Stimulated activated CD8-positive, alpha-beta memory T cell treated with anti-CD3 and anti-CD28 coated beads, Interleukin-12 subunit alpha, Interleukin-12 subunit beta, amount 100 ng/mL, for 4 hours (primary cell): ENCODE measurements at places on chromosomes 1 and 21.

GRCh38 chr1:56199956-56200355 lies 379.4 kb downstream of the PLPP3 start:
- DNase-seq, result no peak

- no peak for DNase-seq
Measured at GRCh38 chr1:15730936-15731335, 5.1 kb upstream of the SLC25A34 start.

GRCh38 chr1:114032271-114033215 lies 53.3 kb downstream of the OLFML3 start:
- no peak for DNase-seq

DNA sequence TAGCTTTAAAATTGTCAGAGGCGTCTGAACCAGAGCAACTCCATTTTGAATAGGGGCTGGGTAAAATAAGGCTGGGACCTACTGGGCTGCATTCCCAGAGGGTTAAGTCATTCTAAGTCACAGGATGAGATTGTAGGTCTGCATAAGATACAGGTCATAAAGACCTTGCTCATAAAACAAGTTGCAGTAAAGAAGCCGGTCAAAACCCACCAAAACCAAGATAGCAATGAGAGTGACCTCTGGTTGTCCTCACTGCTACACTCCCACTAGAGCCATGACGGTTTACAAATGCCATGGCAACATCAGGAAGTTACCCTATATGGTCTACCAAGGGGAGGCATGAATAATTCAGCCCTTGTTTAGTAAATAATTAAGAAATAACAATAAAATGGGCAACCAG lies 143.6 kb downstream of the GABPA start:
- no peak for DNase-seq

DNA sequence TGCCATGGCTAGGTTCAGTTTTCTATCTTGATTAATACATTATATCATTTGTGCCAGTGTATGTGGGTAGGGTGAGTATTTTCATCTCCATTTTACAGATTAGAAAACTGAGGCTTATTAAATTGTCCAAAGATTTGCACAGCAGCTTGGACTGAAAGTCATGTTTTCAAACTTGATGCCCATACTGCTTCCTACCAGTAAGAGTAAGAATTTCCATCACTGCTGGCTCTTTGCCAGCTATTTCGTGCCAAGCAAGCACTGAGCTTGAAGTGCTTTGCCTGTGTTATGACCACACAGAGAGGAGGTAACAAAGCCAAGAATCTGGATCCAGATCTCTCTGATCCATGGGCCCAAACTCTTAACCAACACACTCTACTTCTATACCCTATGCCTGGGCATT lies 295.0 kb downstream of the VAV3 start:
- no peak for DNase-seq

DNA sequence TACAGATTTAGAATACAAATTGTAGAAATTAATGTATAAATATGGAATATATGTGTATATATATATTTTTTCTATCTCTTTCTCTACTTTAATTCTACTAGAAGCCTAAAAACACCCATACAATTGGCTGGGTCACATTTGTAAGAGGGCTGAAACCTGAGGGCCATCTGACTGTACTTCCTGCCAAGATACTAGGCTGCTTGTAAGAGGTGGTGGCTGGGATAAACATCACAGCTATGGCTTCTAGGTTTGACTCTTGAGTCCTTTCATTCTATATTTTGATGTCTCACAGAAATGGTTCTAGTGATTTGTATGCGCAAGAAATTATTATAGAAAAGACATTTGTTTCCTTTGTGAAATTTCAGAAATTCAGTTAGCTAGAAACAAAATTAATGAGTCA lies 1155.2 kb upstream of the B3GALT2 start:
- DNase-seq, result no peak

- DNase-seq, result no peak
Measured at GRCh38 chr1:15735304-15736037, 587 bp upstream of the SLC25A34 start.

GRCh38 chr1:41399145-41399795 lies 38.0 kb downstream of the FOXO6 start:
- no peak for DNase-seq

DNA sequence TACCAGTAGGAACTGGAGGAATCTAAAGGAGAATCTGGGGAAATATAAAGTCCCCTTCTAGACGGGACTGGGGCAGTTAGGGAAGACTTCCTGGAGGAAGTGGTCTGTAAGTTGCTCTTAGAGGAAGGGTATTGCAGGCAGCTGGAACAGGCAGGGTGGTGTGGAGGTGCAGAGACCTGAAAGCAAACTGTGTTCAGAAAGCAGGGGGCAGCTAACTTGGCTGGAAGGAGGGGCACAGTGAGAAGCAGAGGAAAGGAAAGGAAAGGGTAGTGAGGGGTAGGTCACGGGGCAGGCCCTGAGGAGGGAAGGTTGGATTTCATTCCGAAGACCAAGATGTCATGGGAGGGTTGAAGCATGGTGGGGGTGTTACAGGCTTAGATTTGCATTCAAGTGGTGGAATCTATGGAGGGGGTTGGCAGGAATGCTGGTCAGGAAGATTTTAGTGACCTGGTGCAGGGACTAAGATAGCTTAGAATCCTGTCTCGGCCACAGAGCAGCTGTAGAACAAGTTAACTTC lies 240.7 kb downstream of the FOXD2 start:
- DNase-seq, result no peak

DNA sequence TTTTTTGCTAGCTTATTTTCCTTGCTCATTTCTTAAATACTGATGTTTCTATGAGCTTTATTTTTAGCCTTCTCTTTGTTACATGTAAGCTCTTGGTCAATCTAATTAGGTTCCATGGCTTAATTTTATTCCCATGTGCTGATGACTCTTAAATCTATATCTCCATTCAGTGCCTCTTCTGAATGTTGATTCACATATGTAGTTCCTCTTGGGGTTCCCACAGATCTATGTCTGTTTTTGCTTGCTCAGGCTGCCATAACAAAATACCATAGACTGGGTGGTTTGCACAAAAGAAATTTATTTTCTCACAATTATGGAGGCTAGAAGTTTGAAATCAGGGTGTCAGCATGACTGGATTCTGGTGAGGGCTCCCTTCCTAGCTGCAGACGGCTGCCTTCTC lies 58.3 kb upstream of the PLA2G4A start:
- DNase-seq, result no peak

DNA sequence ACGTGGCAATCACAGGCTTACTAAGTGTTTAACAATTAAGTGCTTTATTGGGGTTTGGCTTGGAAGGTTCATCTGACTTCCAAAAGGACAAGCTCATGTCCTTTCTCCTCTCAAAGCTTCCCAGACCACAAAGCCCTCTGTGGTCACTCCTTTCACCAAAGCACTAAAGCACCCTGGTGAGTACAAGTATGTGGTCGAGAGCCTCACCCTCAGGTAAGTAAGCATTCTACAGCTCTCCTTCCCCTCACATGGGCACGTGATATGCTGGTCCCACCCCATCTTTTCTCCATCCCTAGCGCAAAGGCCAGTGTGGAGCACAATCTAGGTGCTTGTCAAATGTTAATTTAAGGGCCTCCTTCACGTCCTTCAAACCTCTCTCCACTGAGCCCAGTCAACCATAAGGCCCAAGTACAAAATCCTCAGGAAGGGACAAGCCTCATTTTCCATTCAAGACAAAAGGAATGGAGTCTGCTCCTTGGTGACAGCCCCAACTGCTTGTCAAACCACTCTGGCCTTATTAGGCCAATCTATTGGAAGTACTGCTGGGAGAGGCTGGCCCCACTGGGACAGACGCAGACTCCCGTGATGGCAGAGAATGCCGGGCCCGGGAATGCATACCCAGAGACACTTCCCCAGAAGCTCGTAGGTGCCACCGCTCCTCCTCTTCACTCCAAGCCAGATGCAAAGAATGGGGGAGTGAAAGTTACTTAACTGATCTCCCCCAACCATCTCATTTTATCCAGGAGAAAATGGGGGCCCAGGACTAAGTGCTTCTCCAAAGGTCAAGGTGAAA lies 7.8 kb downstream of the STMN1 start:
- DNase-seq, result no peak

DNA sequence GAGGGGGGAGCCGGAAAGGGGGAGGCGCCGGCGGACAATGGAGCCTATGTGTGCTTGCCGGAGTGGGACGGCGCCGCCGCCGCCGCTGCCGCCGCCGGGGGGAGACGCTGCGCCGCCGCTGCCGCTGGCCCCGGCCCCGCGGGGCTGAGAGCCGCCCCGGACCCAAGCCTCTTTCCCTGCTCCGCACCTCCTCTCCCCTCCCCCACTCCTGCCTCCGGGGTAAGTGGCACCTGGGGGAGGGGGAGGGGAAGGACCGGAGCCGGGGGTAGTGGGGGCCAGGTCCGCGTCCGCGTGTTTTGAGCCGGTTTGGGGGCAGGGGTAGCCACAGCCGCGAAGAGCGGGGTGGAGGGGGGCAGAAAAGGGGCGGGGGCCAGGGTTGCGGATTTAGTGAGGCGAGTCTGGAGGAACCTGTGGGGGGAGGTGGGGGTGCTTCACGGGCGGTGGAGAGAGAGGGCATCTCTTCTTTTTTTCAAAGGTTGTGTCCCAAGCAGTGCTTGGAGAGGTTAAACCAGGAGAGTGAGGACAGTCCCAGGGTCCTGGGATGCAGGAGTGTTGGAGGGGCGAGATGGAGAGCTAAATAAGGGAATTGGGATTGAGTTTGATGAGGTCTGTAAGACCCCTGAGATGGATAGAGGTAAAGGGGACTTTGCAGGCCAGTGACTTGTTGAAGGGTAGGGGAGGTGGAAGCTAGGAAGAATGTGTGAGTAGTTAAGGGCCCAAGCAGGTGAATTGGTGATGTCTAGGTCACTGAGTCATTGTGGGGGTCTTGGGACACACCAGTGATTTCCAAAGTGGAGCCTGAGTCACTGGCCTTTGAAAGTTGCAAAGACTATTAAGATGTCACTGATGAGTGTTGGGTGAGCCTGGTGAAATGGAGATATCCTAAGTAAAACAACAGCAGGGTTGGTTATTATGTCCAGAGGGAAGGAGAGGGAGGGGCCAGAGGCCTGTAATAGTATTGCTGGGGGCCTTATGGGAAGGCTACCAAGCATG lies 59.1 kb downstream of the BCL9 start:
- DNase-seq, result no peak

DNA sequence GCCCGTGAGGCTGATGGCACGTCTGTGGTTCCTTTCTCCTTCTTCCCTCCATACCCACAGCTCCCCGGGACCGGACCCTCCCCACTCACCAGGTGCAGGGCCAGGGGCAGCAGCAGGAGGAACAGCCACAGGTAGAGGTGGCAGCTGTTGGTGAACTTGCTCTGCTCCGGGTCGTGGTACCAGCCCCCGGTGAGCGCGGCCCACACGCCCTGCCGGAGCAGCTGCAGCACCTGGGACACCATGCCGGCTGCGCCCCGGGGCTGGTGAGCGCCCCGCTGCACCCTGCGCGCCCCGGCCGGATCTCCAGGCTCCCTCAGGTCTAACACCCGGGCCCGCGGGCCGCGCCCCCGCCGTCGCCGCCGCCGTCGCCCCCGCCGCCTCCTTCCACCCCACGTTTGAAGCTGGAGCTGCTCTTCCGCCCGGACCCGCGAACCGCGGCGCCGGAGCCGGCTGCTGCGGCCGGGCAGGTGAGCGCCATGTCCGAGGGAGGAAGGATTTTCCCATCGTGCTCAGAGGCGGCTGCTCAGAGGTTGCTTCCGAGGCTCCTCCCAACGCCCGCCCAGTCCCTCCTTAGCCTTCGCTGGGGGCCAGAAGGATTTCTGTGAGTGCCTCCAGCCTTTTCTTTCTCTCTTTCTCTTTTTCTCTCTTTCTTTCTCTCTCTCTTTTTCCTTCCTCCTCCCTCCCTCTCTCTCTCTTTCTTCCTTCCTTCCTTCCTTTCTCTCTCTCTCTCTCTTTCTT lies at the start of gene PCNX2:
Gene PCNX2 (minus strand): TSS at position 489 of the 738 bp plus-strand sequence. CDS start 247 bp downstream, at position 242.
- DNase-seq, result peak; percentile 55

- DNase-seq, result no peak
Measured at GRCh38 chr1:67460676-67461500, 30.7 kb upstream of the SERBP1 start.

- no peak for DNase-seq
Measured at GRCh38 chr1:214553142-214553710, 1.8 kb upstream of the PTPN14 start.

DNA sequence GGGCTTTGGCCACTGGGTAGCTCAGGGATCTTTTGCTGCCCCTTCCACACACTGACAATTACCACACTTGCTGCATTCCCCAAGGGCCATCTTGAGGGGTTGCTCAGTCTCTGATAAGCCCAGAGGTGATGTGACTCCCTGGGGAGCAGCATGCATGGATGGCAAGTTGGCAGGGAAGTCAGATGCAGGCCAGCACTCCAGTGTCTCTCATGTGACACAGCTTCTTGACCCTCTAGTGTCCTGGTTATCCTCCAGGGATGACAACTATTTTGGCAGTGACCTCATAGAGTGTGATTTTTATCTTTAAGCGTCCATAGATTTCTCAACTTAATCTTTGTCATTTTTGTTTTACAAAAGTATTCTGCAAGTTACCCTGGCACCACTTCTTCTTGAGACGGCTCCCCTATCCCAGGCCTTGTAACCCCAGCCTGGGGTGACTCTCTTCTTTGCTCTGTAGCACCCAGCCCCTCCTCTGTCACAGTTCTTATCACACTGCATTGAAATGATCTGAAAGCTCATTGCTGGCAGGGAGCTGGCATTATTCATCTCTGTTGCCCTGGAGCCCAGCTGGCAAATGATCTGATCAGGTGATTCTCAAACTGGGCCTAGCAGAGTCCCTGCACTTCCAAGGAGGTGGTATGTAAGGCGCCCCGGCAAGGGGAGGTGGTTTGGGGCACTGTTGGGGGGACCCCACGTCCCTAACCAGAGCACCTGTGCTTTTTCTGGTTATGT lies 72.6 kb downstream of the TENT5C start:
- no peak for DNase-seq

DNA sequence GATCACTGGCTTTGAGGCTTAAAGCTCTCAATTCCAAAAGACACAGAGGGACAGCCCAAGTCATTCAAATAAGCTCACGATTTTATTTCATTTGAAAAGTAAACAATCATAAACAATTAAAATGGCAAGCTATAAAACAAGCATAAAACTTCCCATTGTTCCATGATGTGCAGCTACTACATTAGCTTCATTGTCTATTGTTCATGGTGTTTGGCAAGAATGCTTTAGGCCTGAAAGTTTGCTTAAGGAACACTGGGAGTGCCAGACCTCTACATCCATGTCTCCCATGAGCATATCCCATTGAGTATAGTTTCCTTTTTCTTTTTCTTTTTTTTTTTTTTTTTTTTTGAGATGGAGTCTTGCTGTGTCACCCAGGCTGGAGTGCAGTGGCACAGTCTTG lies 286.1 kb upstream of the ESRRG start:
- DNase-seq, result no peak

GRCh38 chr1:165905853-165906252 lies 78.4 kb downstream of the UCK2 start:
- no peak for DNase-seq

GRCh38 chr1:17569200-17570139 lies 30.0 kb downstream of the ARHGEF10L start:
- no peak for DNase-seq

- DNase-seq, result no peak
Measured at GRCh38 chr1:168064216-168064615, 72.5 kb downstream of the GPR161 start.
